ENCODE measurements at places on chromosomes 5 and 9.

- DNase-seq: no peak
These were observed 34.8 kb upstream of the RICTOR start for GRCh38 chr5:39108987-39109386.

DNA sequence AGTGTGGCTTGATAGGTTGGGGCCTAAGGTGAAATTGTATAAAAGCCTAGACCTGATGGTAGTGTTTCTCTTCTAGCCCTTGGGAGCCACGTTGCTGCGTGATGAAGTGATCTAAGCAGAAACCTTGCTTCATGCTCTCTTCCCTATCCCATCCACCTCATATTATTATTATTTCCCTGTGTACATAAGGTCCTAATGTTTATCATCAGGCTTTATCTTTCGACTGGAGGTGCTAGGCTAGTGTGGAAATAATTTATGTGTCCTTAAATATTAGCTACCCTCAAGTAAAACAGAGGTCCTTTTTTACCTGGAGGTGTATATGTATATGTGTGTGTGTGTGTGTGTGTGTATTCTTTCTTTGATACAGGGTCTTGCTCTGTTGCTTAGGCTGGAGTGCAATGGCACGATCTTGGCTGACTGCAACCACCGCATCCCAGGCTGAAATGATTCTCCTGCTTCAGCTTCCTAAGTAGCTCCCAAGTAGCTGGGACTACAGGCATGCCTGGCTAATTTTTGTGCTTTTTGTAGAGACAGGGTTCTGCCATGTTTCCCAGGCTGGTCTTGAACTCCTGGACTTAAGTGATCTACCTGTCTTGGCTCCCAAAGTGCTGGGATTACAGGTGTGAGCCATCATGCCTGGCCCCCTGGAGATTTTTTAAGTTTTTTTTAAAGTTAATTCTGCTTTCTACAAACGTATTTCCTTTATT is 3.7 kb downstream of the UGCG start:
- no peak for DNase-seq

- no peak for DNase-seq
These were observed 62.3 kb downstream of the GDNF start for GRCh38 chr5:37777432-37778130.

- no peak for DNase-seq
These were observed 1.0 kb downstream of the PHPT1 start for GRCh38 chr9:136849960-136850865.

DNA sequence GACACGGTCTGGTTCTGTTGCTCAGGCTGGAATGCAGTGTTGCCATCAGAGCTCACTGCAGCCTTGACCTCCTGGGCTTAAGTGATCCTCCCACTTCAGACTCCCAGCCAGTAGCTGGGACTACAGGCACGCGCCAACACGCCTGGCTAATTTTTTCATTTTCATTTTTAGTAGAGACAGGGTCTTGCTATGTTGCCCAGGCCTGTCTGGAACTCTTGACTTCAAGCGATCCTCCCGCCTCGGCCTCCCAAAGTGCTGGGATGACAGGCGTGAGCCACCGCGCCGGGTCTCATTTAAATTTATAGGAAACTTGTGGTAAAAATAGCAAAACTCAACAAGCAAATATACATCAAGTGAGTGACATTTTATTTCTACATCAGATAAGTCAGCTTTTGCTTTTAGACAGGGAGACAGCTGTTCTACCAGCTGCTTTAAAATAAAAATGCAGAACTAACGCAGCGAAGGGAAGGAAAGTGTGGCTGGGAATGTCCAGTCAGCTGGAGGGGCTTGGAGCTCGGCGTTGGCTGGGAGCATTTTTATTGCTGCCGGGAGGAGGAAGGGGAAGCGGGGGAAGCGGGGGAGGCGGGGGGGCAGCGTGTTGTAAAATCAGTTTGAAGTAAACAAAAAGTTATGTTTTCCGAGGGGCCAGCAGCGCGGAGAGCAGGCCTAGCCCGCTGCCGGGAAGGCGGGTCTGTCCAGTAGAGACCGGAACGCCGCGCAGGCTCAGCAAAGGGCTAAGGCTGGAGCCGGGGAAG is 707 bp upstream of the ZFYVE16 start:
- no peak for DNase-seq

DNA sequence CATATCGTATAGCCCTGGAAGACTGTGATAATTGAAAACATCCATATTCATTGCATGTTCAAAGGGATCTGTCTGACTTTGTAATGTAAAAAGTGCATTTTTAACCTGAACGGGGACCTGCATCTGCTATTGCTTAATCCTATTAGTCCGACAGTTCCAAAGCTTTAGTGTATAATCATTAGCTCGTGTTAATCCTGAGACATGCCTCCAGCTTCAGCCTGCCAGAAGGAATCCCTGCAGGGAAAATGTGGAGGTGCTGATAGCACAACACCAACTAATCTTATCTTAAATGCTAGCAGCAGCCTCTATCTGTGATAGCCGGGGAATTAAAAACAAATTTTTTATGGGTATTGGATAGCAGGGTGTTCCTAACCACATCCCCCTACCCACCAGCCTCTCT is 495.2 kb downstream of the TLE4 start:
- DNase-seq: no peak

- DNase-seq: no peak
These were observed 542.3 kb downstream of the PSAT1 start for GRCh38 chr9:78839252-78839651.

GRCh38 chr5:103272377-103272776 is 13.8 kb downstream of the MACIR start:
- DNase-seq: no peak

DNA sequence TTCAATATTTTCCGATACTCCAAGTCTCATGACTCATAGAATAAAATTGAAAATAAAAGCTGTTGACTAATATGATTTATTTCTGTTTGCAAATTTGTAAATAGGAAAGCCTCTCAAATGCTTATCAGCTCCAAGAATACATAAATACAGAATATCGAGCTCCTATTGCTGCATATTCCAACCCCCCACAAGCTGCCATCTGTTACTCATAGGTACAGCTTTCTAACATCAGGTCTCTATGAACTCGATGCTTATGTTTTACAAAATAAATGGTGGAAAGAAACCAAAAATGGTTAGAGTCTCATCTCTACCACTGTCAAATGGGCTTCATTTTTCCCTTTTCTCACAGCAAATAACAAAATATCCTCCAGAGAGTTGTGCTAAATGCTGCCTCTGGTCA is 631.6 kb upstream of the CDH18 start:
- no peak for DNase-seq

GRCh38 chr5:76337953-76338451 is 65.1 kb upstream of the IQGAP2 start:
- peak; percentile 10 for DNase-seq

GRCh38 chr5:90740244-90740799 is 181.7 kb downstream of the ADGRV1 start:
- no peak for DNase-seq

DNA sequence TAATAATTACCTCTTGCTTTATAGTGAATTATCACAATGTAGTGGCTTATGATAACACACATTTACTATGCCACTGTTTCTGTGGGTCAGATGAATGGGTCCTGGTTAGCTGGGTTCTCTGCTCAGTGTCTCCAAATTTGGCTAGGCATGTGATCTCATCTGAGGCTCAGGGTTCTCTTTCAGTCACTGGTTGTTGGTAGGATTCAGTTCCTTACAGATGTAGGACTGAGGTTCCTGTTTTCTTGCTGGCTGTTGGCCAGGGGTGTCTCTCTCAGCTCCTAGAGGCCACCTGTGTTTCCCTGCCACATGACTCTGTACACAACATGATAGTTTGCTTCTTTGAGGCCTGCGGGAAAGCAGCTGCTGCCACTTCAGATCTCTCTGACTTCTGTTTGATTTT is 7.1 kb downstream of the NFX1 start:
- no peak for DNase-seq

DNA sequence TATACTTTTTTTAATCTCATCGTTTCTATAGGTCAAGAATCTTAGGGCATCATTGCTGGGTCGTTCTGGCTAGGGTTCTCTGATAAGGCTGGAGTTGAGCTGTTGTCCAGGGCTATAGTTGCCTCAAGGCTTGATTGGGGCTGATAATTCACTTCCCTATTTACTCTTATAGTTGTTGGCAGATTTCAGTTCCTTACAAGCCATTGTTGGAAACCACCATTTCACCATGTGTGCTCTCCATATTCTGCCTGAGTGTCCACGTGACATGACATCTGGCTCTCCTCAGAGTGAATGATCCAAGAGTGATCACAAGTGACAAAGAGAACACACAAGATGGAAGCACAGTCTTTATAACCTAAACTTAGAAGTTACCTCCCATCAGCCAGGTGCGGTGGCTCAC is 852.2 kb downstream of the EFNA5 start:
- DNase-seq: no peak

DNA sequence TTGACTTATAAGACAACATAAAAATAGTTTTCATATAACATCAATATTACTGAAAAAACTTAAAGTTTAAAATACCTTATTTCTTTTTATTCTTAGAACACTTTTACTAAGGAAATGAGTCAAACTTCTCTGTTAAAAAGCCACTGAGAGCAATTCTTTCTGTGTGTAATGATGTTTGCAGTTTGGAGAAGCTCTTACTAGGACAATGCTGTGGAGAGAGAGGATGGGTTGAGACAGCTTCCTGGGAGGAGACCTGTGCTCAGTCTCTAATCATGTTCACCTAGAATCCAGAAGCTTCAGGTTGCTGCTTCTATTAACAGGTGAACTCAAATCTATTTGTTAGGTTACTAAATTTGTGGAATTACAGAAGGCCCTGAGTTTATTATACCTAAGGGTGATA is 198.5 kb downstream of the DNAH5 start:
- DNase-seq: peak; percentile 41

- no peak for DNase-seq
These were observed 51.5 kb upstream of the ATP10B start for GRCh38 chr5:160903551-160903950.

- DNase-seq: no peak
These were observed 7.2 kb downstream of the DNAJA1 start for GRCh38 chr9:33032292-33032691.
